ENCODE measurements at places on chromosomes 6 and 20.

- H3K4me1 ChIP-seq = peaks cover 4% of the 10 kb centered on the region
- no peak overlapping the region for H3K27ac ChIP-seq
- no peaks in the 10 kb centered on the region for H3K27me3 ChIP-seq
- DNase-seq = no peak
Measured at GRCh38 chr6:140773276-140773675, 1359.4 kb upstream of the GJE1 start.

- DNase-seq = no peak
- no peak overlapping the region for H3K4me3 ChIP-seq
- H3K27me3 ChIP-seq = no peaks in the 10 kb centered on the region
- no peaks in the 10 kb centered on the region for H3K4me1 ChIP-seq
- H3K27ac ChIP-seq = no peak overlapping the region
Measured at GRCh38 chr6:31884528-31885035, 5.8 kb upstream of the SLC44A4 start.

DNA sequence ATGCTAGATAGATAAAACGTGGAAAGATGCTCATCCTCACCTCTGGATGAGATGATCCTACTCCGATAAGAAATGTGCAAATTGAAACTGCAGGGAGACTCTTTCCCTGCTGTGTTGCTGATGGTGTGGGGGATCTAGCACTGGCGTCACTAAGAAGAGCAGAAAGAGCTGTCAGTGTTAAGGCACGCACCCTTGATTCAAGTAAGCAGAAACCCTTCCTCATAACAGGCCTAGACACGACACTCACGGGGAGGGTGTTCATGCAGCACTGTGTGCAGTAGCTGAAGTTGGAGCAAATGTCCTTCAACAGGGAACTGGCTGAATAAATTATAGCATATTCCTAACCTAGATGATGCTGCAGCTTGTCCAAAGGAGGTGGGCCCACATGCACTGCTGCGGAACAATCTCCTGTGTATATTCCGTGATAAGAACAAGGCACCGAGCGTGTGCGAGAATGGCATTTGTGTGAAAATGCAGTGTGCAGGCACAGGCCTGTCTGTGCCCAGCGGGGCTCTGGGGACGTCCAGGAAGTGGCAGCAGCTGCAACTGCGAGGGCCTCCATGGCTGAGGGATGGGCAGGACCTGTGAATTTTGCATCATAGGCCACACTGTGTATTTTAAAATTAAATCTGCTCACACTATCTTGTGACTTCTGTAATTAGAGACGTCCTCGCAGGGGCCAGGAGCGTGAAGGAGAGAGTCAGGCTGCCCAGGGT, 64.0 kb downstream of the TCP11 start:
- H3K27ac ChIP-seq = no peak overlapping the region
- no peak overlapping the region for H3K4me3 ChIP-seq
- peaks cover 15% of the 10 kb centered on the region for H3K4me1 ChIP-seq
- H3K36me3 ChIP-seq = peaks cover 33% of the 10 kb centered on the region
- no peaks in the 10 kb centered on the region for H3K27me3 ChIP-seq

- H3K36me3 ChIP-seq = no peaks in the 10 kb centered on the region
- no peaks in the 10 kb centered on the region for H3K27me3 ChIP-seq
- no peak overlapping the region for H3K27ac ChIP-seq
- H3K4me1 ChIP-seq = no peaks in the 10 kb centered on the region
- H3K4me3 ChIP-seq = no peak overlapping the region
Measured at GRCh38 chr6:163496205-163496604, 81.7 kb downstream of the QKI start.

Data from common myeloid progenitor, CD34-positive (primary cell).